ENCODE measurements at places on chromosomes 3 and 15. TPM values are rescaled to one million over a fixed set of nuclear protein-coding genes. Genes with fewer than 3 reads are reported as not detected.

GRCh38 chr3:6809349-6809748, 51.6 kb upstream of the GRM7 start:
- DNase-seq, result no peak

- no peak for DNase-seq
Observed at GRCh38 chr3:72594615-72595215, 253.5 kb downstream of the SHQ1 start.

GRCh38 chr3:53865732-53866499, 16.0 kb downstream of the ACTR8 start:
- DNase-seq, result no peak

GRCh38 chr3:120286465-120286864, 1.4 kb upstream of the GPR156 start:
- no peak for DNase-seq

- DNase-seq, result no peak
Observed at GRCh38 chr3:148433665-148434064, 264.0 kb upstream of the AGTR1 start.

GRCh38 chr3:9168241-9168741, 81.2 kb downstream of the SRGAP3 start:
- DNase-seq, result no peak

- DNase-seq, result no peak
Observed at GRCh38 chr3:153354641-153355040, 192.6 kb downstream of the RAP2B start.

The INSYN1 gene
- total RNA-seq, result 27.4 TPM

The PLCH1 gene
- 0.52 TPM for total RNA-seq

Measured in esophagus muscularis mucosa (tissue), 4 donors.